ENCODE measurements at places on chromosomes 11 and 22.

GRCh38 chr11:104663190-104664140 is 234.8 kb downstream of the CASP12 start:
- no peak for DNase-seq

DNA sequence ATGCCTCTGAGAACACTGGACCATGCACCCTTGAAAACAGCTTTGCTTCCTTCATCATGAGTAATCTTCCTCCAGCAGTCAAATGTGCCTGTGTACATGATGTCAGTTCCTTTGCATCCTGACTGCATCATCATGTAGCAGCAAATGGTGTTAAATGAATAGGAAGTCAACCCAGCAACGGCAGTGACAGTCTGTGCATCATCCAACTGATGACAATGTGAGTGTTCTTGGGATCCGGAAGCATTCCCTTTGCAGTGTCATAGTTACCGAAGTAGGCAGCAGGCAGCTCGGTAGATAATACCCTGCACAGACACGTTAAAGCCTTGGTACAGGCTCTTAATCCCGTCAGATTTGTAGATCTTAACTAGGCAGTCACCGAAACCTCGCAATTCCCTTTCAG is 2.5 kb downstream of the WBP2NL start:
- no peak for DNase-seq

DNA sequence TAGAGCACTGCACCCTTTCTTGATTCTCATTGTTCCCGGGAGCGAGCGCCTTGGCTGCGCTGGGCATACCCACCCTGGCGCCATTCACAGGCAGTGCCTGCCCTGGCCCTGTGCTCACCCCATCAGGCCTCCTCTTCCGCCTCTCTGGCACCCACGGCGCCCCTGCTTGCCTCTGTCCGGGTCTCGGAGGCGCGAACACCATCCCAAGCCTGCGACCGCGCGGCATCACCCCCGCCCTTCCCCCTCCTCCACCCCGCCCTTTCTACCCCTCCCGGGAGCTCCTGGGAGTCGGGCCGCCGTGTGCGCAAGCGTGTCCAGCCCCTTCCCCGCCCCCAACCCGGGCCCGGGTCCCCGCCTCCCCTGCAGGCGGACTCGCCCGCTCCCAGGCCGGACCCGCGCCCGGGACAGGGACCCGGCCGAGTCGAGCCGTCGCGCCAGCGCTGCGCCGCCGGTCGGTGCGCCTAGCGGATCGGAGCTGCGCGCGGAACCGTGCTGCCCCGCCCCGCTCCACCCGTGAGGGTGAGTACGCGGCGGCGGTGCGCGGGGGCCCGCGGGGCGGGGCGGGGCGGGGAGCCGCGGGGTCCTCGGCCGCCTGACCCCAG is at the start of gene ST3GAL4:
ST3GAL4 (plus strand) TSS at position 363 of the 602 bp plus-strand sequence. CDS start 50,470 bp downstream, outside the sequence.
- peak; percentile 51 for DNase-seq

DNA sequence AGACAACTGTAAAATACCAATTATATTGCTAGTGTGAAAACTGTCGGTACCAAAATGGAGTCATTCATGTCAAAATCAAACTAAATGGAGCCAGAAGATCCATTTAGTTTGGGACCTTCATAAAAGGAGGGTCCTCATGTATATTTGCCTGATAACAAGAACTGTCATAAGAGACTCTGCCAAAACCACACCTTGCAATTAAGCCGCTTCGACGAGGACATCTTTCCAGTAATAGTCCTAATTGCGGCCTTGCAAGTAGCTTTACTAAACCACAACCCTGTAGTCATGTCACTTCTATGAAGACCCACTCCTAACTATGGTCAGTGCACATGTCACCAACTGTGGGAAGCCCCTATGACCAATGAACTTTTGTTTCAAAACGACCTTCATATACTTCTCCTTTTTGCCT is 9.4 kb downstream of the UBQLN3 start:
- no peak for DNase-seq

- no peak for DNase-seq
These were observed 8.1 kb downstream of the PRR33 start for GRCh38 chr11:1883346-1884302.

DNA sequence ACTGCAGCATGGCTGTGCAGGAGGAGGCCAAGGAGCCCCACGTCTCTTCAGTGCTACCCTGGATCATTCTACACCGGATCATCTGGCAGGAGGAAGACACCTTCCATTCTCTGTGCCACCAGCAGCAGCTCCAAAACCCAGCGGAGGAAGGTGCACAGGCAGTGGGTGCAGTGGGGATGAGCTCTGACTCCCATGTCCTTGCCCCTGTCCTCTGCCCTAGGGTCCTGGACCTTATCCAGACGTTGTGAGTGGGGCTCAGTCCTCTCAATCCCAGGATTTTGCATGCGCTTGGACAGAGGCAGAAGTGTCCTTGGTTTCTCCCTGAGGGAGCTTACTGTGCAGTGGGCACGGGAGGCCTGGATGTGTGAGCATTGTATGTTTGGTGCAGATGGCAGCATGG is 61.3 kb downstream of the CABIN1 start:
- no peak for DNase-seq

DNA sequence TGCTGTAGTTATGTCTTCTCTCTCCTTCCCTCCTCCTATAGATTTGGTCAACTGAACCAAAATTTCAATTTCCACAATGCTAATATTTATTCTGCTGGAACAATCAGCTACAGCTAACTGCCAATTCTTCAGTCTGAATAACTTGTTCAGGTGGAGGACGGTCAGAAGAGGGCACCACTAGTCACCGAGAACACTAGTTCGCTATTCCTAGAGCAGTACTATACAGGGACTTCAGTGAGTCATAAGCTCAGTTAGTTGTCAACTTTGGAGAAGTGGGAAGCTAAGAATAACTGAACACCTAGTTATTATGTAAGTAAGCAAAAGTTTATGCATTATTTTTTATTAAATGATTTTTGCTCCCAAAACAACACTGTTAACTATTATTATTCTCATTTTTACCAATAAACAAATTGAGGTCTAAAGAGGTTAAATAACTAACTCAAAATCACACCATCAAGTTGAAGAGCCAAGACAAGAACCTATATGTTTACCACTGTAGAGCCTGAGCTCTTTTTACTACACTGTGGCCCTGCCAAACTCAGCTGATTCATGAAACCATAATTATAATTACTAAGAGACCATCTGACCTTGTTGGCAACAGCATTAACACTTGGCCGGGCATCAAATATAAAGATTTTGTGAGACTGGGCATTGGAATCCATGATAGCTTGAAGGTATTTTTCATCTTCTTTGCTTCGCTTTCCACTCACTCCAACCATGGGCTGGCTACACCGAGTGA is 59.0 kb downstream of the CEP57 start:
- peak; percentile 42 for DNase-seq

- DNase-seq: no peak
These were observed 9.9 kb downstream of the CTSC start for GRCh38 chr11:88327462-88328143.

DNA sequence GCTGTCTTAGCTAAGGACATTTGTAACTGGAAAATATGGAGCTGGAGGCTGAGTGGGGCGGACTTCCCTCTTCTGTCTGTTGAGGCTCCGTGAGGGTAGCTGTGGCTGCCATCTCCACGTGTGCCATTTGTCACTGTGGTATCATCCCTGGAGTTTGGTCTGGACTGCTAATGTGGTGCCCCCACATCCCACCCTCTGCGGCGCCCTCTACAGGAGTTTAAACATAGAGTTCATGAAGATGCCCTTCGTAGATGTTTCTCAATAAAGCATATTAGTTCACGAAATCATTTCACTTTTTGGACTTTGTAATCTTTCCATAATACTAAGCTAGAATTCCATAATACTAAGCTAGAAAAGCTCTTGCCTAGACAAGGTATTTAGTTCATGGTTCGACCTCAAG is 52.4 kb downstream of the TECTA start:
- no peak for DNase-seq

DNA sequence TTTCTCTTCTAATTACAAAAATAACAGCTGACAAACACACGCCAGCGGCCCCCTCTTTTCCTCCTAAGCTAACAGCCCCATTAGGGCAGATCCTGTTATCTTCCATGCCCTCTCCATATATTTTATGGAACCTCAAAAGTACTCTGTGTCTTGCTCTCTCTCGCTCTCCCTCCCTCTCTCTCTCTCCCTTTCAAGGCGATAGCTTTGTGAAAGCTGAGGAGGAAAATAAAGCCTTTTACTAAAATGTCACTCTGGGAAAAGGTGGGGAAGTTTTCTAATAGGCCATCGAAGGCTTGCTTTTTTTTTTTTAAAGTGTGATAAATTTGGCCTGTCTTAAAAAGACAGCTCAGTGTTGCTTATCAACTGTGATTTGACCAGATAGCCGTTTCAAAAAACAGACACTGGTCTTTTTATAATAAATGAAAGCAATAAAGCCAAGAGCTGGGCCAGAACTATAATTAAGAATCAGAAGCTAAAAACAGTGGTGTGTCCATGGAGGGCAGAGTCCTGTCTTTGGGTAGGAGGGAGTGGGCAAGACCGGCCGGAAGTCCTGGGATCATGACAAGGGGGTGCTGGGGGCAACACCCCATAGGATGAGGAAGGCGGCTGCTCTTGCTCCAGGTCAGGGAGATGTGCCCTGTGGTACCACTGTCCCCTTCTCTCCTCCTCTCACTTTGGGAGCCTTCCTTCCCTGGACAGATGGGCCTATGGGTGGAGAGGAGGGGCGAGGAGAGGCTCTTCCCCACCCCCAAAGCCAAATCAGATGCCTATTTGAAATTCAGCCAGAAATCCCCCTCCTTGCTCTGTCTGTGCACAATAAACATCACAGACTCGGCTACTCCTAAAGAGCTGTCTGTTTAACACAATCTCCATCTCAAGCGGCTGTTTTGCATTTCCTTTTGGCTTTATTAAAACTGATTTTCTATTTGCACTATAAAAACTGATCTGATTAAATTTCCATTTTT is 267.2 kb downstream of the BUD13 start:
- no peak for DNase-seq

GRCh38 chr11:121614636-121615240 is 162.0 kb upstream of the SORL1-AS1 start:
- no peak for DNase-seq

- DNase-seq: no peak
These were observed 6.7 kb downstream of the TRIM29 start for GRCh38 chr11:120130991-120131760.

- no peak for DNase-seq
These were observed 48.6 kb downstream of the ZNRF3 start for GRCh38 chr22:28931844-28932567.

GRCh38 chr22:29806196-29806595 is 31.9 kb downstream of the ASCC2 start:
- DNase-seq: no peak

DNA sequence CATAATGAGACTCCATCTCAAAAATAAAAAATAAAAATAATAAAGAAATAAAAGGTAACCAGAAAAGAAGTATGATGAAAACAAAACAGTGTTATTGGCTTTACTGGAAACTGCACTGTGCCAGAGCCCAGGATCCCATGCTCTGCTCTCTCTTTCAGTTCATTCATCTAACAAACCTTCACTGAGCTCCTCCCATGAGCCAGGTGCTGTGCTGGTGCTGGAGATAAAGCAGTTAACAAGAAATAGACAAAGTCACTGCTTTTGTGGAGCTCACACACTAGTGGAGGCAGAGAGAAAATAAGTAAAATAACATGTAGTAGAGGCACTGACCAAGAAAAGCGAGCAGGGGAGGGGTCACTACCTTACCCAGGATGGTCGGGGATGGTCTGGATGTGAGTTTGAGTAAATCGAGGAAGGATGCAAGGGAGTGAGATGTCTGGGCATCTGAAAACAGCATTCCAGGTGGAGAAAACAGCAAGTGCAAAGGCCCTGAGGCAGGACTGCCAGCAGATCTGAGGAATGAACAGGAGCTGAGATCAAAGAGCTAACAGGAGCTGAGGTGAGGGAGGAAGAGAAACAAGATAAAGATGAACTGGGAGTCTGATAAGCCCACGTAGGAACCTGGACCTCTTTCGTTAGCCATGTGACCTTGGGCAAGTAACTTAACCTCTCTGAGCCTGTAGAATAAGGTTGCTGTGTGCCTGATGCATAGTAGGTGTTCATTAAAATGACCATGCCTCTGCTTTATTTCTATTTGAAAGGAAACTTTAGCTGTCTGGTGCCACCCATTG is 31.3 kb upstream of the CD82 start:
- no peak for DNase-seq

GRCh38 chr11:41222236-41222635 is 237.2 kb downstream of the LRRC4C start:
- no peak for DNase-seq

- DNase-seq: no peak
These were observed 27.2 kb downstream of the ARHGEF12 start for GRCh38 chr11:120363436-120363835.

DNA sequence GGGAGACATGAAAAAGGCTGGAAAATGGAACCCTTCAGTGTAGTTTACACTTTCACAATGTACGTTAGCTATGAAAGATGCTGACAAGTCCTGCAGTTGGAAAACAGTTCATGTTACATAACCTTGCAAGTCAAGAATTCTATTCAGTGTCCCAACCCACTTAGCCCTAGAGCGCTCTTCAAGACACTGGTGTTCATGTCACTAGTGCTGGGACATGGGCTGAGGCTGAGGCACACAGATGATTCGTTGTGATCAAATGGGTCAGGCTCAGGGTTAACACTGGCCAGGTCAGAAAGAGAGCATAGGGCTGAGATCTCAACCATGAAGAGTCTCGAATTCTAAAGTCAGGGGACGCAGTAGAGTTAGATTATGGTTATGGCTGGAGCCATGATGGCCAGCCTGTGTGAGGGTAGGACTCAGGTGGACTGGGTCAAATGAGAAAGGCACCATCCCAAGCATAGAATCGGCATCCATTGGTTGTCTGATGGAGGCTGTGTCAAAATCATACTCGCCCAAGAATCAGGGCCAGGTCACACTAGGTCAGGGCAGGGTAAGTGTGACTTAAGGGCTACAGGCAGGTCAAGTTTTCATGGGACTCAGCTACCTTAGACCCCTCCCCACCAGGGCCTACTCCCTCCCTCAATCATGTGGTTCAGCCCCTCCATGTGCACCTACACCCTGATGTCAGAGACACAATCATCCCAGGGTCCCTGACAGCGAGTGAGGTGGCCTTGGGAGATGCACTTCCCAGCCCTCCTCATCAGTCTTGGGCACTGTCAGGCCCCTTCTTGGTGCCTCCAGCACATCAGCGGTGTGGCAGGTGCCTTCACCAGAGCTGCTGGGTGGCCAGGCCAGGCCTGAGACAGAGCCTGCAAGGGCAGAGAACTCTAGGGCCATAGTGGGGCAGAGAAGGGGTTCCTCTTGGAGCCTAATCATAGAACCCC is 20.2 kb downstream of the IGLL5 start:
- no peak for DNase-seq
